ENCODE measurements at places on chromosomes 11 and 22. TPM values are rescaled to one million over a fixed set of nuclear protein-coding genes. Genes with fewer than 3 reads are reported as not detected.

The LIF gene
- polyA plus RNA-seq: 3.0 TPM

The GAB4 gene
- not detected for polyA plus RNA-seq

The POU2AF1 gene
- polyA plus RNA-seq: 0.56 TPM

The ZC3H7B gene
- polyA plus RNA-seq: 93.3 TPM

The TUBA8 gene
- 4.2 TPM for polyA plus RNA-seq

The IGSF22 gene
- 3.4 TPM for polyA plus RNA-seq

The ART1 gene
- not detected for polyA plus RNA-seq

The WEE1 gene
- polyA plus RNA-seq: 91.3 TPM

The CRYBA4 gene
- not detected for polyA plus RNA-seq

- peak; percentile 35 for DNase-seq
Measured at GRCh38 chr11:94281324-94281723, 23.1 kb upstream of the IZUMO1R start.

DNA sequence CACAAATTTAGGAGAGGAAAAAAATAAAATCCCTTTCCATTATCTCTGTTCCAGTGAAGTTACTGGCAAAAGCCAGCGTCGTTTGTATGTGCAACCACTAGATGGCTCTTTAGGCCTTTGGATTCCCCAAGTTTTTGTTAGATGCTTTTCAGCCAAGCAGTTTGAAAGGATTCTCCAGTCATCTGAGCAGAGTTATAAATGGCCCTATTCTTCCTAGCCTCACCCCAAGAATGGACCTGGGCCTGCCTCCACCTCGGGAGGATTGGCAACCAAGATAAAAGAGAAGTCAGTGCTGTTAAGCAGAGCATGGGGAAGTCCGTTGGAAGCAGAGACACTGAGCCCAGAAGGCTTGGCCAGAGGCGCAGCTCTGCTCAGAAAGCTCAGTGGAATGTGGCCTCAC is 15.4 kb downstream of the FAM181B start:
- peak; percentile 20 for DNase-seq

DNA sequence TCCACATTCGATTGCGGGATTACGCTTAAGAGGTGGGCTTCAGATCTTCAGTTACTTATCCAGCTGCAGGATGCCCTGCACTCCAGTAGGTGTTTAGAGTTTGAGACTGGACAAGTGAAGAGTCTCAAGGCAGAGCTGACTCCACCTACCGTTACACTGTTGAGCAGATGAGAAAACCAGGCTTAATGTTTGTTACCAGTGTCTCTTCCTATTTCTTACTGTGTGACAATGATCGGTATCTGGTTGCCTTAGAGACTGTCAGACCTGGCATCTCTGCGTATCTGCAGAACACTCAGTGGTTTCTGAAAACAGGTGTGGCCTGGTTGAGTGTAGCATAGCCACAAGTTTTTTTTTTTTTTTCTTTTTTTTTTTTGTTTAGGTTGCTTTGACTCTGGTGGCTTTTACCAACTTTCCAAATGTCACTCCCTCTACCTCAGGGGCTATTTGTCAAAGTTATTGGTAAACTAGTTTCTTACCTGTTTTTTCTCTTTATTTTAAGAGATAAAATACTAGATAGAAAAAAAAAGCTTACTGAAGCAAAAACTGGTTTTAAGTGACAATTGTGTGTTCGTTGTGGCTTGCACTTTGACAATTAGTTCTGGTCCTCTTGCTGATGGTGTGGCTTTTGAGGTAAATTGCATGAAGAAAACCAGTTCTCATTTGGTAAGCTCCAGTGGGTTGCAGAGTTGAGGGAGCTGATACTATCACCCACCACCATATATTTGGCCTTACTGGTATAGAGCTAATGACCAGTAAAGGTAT is 284.8 kb downstream of the ETS1 start:
- no peak for DNase-seq

DNA sequence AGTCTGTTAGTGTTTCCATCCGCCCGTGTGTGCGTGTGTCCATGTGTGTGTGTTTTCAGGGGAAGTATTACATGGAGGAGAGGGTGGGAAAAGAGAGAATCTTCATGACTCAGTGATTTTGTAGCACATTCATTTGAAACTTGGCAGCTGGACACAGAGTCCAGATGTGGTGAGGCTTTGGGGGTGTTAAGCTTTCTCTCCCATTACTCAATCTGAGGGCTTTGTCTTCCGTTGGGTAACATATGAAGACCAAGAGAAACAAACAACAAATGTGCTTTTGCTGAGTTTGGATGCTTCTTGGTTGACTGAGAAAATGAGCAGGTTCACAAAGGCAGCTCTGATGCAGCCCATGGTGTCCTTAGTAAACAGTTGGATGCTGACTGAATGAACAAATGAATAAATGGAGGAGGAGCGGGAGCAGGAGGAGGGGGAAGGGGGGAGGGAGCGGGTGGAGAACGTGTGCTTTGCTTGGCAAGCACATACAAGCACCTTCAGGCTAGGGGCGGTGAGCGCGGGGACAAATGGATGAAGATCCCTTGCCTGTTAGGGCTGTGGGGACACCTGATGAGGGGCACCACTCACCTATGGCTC is 104.3 kb downstream of the ST3GAL4 start:
- DNase-seq: peak; percentile 51

DNA sequence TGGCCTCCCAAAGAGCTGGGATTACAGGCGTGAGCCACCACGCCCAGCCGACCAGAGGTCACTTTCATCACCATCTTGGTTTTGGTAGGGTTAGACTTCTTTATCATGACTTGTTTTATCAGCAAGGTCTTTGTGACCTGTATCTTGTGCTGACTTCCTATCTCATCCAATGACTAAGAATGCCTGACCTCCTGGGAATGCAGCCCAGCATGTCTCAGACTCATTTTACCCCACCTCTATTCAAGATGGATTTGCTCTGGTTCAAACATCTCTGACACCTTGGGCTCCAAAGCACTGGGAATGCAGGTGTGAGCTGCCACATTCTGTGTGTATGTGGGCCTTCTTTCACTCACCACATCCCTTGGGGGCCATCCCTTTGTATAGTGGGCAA is 5.1 kb upstream of the TALDO1 start:
- no peak for DNase-seq

- DNase-seq: no peak
Measured at GRCh38 chr22:39457556-39458443, 988 bp downstream of the MGAT3 start.

GRCh38 chr11:69409812-69410645 is 71.4 kb upstream of the LINC01488 start:
- no peak for DNase-seq

DNA sequence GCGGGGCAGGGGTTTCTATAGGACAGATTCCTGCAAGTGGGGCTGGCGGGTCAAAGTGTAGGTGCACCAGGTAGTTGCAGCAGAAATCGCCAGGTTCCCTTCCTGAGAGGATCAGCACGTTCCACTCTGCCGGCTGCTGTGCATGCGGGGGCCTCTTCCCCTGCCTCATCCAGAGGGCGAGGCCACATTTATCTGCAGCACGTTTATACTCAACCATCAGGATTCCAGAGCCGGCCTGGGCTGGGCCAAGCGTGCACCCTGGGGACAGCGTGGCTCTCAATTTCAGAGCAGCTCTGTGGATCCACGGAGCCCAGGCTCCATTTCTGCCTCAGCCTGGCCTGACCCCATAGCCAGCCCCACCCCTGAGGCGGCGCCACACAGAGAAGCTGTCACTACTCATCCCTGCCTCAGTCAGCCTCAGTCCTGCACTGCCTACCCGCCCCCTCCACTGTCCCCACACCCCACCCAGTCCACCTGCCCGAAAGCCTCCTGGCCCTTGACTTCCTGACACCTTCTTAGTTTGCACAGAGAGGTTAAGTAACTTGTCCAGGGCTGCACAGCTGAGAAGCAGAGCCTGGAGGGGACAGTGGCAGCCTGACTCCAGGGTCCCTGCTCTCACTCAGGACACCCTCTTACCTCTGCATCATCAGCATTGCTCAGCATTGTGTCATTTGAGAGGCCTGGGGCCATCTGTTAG is 45.9 kb upstream of the RTL6 start:
- no peak for DNase-seq

DNA sequence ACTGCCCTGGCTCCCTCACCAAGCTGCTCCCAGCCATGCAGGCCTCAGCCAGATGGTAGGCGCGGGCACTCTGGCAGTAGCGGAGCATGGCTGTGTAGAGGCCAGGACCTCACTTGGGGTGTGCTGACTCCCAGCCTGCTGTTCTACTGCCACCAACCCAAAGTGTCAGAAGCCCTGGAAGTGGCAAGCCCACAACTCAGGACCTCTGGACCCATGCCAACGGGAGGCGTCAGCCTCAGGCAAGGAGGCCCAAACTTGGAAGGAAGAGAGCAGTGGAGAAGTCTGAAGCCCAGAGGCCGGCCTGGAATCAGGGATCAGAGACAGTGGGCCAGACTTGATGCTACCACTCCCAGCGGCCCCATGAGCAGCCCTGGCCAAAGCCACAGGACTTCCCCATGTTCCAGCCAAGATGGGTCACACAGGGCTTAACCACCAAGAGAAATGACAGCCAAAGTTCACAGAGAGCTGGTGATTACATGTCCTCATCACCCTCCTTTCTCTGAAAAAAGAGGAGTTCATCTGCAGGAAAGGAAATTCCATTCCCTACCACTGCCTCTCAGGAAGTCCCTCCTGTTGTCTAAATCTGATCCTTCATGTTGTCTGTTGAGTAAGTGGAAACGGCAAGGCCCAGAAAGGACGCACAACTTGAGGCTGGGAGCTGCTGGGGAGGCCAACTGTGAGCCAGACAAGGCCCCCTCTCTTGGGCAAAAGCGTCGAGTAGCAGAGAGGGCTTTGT is 4.4 kb downstream of the ARRB1 start:
- DNase-seq: no peak

GRCh38 chr11:120244476-120245365 is 4.8 kb downstream of the POU2F3 start:
- DNase-seq: no peak

DNA sequence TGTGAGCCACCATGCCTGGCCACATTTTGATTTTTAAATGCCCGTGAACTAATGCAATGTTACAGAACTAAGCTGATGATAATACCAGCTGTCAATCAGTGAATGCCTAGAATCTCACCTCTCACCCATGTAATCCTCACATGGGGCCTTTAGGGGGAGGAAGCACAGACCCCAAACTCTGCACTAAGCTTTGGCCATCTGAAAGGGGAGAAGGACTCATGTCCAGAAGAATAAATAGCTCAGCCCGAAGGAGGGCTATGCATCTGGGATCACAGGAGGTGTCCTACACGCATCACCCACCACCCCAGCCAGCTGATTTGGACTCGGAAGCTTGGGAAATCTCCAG is 36.0 kb upstream of the YPEL1 start:
- no peak for DNase-seq
